ENCODE measurements at places on chromosomes 12 and 14.
A peak's percentile ranks its signal among the peaks of the same experiment; 100 is the strongest.

GRCh38 chr12:19010087-19010486 lies 119.4 kb upstream of the PLEKHA5 start:
- no peak for DNase-seq

GRCh38 chr12:46692606-46693005 lies 133.2 kb downstream of the SLC38A4 start:
- DNase-seq, result no peak

DNA sequence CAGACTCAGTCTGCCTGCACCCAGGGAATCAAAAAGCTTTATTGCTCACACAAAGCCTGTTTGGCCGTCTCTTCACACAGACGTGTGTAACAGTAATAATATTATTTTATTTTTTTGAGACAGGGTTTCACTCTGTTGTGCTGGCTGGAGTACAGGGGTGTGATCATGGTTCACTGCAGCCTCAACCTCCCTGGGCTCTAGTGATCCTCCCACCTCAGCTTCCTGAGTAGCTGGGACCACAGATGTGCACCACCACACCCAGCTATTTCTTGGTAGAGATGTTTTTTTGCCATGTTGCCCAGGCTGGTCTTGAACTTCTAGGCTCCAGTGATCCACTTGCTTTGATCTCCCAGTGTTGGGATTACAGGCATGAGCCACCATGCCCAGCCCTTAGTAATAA lies 88.4 kb upstream of the DCD start:
- no peak for DNase-seq

DNA sequence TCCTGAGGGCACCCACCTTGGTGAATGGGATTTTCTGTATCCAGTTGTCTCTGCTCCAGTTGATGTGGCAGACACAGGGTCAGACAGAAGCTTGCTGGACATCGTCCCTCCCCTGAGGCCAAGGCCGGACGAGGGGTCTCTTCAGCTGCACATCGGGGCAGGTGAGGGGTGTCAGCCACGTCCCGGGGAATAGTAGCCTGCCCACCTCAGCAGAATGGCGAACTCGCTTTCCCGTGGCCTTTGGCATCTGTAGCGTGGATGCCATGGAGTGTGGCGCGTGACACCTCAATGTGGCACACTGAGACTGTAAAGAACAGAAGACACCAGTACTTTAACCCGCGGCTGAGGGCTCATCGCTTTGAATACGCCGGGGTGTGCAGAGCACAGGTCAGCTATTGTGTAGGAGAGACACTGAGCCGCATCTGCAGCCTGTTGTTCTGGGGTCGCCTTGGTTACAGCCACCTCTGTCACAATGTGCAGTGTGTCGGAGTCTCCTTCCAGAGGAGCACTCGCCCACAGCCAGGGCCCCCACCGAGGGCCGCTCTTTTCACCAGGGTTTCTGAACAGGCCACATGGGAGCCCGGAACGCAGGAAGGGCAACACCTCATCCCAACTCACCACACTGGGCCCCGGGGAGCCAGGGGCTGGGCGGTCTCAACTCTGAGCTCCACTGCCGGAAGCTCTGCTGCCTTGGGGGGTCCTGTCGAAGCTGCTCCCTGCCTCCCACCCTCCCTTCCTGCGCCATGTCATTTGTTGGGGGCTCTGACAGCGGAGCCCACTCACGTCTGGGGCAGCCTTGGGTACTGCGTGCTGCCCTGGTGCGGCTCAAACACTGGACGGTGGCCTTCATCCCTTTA lies 77.0 kb downstream of the ADGRD1 start:
- DNase-seq, result no peak

- DNase-seq, result no peak
These were observed 1239.0 kb downstream of the SLC16A7 start for GRCh38 chr12:60834806-60835205.

- no peak for DNase-seq
These were observed 163.5 kb downstream of the CCER1 start for GRCh38 chr12:90791445-90791844.

DNA sequence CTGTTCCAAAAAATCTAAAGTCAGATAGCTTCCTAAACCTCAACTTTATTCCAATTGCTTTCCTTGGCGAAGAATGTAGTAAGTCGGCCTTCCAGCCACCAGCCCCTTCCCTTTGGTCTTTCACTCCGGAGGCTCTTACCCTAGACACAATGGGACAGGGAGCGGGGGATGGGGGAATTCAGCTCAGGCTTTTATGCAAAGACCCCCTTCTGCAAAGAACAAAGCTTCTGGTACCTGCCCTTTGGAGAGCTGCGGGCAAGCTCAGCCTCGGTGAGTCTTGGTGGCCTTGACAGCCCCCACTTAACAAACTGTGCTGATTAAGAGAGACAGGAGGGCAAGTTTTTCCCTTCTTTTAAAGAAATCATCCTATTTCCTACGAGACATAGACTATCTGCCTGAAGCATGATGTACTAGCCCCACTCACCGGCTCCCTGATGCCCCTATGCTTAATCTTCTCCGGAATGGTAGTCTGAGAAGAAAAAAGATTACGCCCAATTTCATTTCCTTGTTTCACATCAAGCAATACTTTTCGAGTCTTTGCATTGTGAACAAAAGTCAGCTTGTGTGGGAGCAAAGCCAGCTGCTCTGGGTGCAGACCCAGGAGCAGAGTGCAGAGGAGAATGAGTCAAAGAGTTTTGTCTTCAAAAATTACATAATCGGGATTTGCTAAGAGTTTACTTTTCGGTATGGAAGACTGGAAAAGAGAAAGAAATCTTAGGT lies 1.5 kb upstream of the NANOG start:
- DNase-seq, result no peak

DNA sequence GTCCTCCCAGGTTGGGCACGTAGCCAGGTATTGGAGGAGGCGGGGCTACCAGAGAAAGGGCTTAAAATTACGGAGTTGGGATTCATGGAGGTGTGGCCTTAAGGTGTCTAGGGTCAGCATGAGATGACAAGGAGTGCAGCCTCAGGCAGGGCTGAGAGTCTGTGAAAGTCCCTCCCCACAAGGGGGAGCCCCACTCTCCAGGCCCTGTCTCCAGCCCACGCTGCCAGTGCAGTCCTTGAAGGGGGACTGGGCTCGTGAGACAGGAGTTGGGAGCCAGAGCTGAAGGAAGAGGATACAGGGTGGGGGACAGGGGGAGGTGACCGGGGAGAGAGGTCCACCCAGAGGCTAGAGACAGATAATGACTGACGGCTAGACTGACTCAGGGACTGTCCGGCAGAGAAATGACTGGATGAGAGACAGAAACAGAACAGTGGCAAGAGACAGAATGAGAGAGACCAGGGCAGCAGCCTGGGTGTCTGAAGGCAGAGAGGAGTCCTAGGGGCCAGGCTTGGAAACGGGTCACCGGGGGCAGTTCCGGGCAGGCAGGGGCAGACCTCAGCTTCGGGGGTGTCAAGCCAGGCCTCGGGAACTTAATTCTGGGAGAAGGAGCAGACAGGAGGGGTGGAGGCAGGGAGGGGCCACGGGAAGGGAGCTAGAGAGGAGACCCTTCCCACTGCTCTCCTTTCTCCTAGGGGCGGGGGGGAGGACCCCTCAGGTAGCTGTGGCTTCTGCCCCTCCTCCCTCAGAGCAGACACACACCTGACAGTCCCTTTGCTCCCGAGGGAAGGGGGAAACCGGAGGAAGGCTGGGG lies 970 bp downstream of the CDH24 start:
- peak; percentile 71 for DNase-seq

DNA sequence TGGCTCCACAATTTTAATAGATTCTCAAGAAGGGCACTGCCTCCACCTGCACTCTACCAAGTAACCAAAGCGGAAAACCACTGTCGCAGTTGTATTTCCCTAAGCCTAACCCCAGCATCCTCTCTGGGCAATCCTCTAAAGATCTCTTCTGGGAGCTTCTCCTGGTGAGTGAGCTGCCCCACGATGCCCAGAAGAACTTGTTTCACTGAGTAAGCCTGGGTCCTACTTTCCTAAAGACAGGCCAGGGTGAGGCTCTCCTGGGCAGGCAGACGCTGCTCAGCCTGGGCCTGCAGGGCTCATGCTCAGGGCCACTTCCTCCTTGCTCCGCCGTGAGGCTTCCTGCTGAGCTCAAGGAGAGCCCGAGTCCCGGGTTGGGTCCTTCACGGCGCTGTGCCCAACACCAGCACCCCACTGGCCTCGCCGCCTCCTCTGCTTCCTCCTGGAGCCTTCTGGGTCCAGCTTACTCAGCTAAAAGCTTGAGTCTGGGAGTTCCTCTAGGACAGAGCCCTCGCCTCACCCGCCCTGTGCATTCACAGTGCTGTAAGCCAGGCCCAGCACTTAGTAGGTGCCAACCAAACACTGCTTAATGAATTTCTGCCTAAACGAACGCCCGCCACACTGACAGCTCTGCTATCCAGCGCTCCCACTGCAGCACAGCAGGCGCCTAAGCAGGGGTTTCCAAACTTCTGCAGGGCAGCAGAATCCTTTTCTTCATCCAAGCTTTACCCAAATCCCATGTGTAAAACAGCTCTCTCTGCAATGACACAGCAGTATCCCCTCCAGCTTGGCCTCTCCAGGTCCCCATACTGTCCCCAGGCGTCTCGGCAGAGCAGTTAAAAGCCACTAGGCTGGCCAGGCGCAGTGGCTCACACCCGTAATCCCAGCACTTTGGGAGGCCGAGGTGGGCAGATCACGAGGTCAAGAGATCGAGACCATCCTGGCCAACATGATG lies 5.7 kb downstream of the RAB35 start:
- DNase-seq, result no peak

DNA sequence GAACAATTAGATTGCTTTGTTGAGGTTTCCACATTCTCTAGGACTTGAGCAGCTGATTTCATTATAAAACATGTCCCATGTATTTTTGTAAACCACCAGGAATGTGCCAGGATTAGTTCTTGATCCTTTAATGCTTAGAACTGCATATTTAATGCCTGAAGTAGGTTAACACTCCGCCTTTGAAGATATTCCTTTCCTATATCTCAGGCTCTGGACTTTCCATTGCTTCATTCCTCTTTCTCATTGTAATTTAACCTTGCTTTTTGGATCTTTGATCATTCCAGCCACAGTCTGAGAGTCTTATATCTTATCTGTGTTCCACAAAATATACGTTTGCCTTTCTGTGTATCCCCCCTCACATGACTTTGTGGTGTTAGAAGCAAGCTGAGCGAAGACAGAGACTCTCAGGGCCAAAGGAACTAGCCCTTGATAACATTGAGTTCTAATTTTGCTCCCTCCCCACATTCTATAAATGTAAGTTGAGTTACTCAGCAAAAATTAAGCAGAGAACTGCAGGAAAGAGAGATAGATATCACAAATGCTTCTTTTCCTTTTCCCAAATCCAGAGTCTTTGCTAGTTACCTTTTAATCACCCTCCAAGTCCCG lies 2.4 kb upstream of the CLEC1B start:
- DNase-seq, result no peak

GRCh38 chr14:73610687-73611086 lies 1.6 kb upstream of the ACOT6 start:
- DNase-seq, result no peak

GRCh38 chr14:46197856-46198255 lies 453.7 kb downstream of the RPL10L start:
- no peak for DNase-seq

DNA sequence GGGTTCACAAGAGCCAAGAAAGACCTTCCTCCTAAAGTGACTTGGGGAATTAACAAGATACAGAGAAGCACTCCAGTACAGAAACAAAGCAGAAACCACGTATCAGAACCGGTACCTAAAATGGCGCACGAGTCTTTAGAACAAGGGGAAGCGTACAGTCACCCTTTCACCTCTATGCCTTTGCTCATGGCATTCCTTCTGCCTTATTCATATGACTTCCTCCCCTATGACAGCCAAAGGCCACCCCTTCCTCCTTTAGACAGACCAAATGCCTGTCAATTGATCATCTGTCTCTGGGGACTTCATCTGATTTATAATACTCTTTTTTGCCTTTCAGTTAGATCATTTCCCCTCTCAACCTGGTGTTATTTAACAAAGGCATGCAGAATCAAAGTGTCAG lies 89.5 kb upstream of the OSBPL8 start:
- no peak for DNase-seq

All from activated CD8-positive, alpha-beta memory T cell treated with anti-CD3 and anti-CD28 coated beads, Interleukin-2, amount 50 U/mL, for 4 hours (primary cell).